Pancreas (tissue), 10 donors: ENCODE measurements at places on chromosomes 1 and 21.

GRCh38 chr1:247115141-247115510 lies 11.0 kb upstream of the ZNF669 start:
- H3K27ac ChIP-seq: no peak overlapping the region
- DNase-seq: no peak
- no peaks in the 10 kb centered on the region for H3K36me3 ChIP-seq
- no peaks in the 10 kb centered on the region for H3K4me1 ChIP-seq
- H3K4me3 ChIP-seq: no peak overlapping the region
- H3K27me3 ChIP-seq: no peaks in the 10 kb centered on the region

DNA sequence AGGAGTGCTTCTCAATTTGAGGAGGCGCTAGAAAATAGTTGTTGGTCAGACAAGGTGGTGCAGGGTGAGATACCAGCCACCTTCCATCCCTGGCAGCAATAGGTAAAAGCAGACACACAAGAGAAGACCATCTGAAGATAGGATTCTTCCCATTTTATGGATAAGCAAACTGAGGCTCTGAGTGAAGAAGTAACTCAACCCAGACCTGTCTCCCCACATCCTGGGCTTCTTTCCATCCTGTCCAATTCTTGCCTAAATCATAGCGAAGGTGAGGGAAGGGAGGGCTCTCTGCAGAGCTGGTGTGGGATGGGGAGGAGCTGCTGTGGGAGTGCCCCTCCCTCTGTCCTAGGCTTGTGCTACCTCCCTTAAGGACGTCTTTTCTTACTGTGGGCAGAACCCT lies 11.3 kb upstream of the KDF1 start:
- no peak overlapping the region for H3K27ac ChIP-seq
- no peaks in the 10 kb centered on the region for H3K36me3 ChIP-seq
- no peak overlapping the region for H3K4me3 ChIP-seq
- no peaks in the 10 kb centered on the region for H3K27me3 ChIP-seq

DNA sequence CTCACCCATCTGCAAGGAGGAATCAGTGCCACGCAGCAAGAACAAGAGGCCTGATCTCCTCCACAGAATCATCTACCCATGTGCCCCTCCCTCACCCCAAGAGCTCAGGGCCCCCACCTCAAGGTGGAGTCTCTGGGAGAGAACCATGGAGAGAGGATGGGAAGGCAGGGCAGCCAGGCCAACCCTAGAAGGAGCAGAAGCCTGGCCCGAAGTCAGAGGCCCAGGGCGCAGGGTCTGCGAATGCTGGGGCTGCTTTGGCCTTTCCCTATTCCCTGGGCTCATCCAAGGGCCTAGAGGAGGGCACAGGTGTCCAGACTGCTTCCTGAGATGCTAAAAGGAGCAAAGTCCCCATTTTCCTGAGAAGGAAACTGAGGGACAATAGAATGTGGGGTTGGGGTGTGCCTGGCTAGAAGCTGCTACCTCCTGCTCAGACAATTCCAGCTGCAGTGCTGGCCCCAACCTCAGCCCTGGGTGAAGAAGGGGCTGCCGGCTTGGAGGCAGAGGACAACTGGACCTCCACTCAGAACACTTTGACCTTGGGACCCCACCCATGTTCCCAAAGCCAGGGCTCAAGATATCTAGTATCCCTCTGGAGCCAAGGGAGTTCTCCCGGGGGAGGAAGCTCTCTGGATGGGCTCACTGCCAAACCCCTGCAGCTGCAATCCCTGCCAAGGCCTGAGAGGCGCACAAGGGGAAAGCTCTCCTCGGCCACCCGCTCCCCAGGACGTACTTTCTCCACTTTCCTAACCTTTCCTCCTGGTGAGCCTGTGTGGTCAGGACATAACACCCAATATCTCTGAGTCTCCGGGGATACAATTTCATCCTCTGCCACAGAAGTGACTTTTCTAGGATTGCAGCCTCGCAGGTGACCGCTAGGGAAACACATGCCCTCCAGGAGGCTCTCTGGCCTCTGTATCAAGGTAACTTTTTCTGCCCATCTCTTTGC lies 16.6 kb upstream of the LEMD1 start:
- DNase-seq: peak; percentile 88
- no peaks in the 10 kb centered on the region for H3K36me3 ChIP-seq
- H3K27me3 ChIP-seq: no peaks in the 10 kb centered on the region
- no peak overlapping the region for H3K4me3 ChIP-seq

DNA sequence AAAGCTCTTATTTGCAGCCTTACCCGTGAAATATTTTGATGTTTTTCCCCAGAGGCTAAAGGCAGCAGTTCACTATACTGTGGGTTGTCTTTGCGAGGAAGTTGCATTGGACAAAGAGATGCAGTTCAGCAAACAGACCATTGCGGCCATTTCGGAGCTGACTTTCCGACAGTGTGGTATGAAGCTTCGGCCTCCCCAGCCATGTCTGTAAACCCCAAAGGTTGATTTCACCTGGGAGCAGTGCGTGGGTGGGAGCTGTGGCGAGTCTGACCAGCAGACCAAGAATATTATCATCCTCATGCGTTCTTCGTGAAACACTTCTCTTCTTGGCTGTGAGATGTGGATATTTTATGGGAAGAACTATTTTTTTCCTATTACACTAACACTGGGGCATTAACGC lies 3.6 kb downstream of the CENPS start:
- no peak overlapping the region for H3K4me3 ChIP-seq
- H3K27me3 ChIP-seq: no peaks in the 10 kb centered on the region
- no peaks in the 10 kb centered on the region for H3K4me1 ChIP-seq
- no peaks in the 10 kb centered on the region for H3K36me3 ChIP-seq

GRCh38 chr1:50720457-50721053 lies 239.5 kb downstream of the FAF1 start:
- no peaks in the 10 kb centered on the region for H3K36me3 ChIP-seq
- no peak overlapping the region for H3K27ac ChIP-seq
- no peaks in the 10 kb centered on the region for H3K27me3 ChIP-seq

DNA sequence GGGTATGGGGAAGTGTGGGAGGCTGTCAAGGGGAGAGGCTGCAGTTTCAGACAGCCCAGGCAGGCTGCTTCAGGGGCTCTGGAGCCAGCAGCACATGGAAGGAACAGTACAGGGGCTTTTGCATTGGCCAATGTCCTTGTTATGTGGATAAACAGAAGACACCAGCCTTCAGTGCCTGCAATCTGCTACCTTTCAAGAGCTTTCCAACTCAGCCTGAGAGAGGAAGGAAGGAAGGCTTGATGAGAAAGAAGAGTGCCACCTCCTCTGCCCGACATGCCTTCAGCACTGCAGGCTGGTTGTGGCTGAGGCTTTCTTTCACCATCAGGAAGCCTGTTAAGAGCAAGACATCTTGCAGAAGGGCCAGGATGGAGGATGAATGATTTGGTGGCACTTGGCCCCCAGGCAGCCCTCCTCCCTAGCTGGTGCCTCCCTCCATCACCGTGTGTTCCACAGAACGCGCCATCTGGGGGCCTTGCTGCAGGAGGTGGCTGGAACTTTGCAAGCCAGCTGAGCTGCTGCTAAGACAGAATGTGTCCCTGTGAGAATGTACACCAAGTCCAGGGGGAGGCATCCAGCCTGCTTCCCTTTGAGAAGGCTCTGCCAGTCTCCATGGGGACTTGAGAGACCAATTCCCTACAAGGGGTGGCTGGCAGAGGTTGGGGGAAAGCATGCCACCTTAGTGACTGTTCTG lies 372.4 kb upstream of the PROX1 start:
- no peaks in the 10 kb centered on the region for H3K4me1 ChIP-seq
- H3K4me3 ChIP-seq: no peak overlapping the region
- no peak for DNase-seq
- H3K36me3 ChIP-seq: no peaks in the 10 kb centered on the region
- no peak overlapping the region for H3K27ac ChIP-seq
- no peaks in the 10 kb centered on the region for H3K27me3 ChIP-seq

DNA sequence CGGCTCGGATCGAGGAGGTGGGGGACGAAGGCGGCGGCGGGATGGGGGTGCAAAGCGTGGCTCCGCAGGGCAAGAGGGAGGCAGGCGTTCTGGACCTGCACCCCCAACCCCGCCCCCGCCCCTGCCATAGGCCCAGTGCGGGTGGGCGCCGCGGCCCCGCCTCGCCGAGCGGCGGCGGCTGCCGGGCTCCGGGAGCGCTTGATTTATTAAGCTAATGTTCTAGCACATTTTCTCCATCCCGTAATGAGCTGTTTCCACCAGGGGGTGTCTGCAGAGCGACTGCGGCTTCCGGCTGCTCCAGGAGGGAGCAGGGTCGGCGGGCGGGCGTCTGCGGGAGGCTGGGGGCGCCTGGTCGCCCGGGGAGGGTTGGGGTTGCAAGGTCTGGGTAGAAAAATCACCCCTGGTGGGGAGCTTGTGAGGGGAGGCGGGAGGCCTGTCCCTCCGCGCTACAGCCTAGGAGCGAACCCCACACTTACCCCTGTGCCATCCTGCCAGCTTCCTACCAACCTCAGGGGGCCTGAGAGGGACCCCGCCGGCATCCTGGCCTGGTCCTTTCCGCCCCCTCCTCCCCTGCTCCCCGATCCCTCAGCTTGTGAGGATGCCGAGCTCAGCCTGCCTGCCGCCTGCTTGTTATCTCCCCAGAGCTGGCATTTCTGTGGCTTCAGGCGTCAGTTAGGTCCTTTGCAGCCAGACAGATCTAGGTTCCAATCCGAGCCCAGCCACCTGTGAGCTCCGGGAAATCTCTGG lies 48.5 kb upstream of the ACOT11 start:
- no peaks in the 10 kb centered on the region for H3K27me3 ChIP-seq
- no peak overlapping the region for H3K27ac ChIP-seq
- DNase-seq: no peak
- H3K4me3 ChIP-seq: peak overlapping the region; percentile 53

DNA sequence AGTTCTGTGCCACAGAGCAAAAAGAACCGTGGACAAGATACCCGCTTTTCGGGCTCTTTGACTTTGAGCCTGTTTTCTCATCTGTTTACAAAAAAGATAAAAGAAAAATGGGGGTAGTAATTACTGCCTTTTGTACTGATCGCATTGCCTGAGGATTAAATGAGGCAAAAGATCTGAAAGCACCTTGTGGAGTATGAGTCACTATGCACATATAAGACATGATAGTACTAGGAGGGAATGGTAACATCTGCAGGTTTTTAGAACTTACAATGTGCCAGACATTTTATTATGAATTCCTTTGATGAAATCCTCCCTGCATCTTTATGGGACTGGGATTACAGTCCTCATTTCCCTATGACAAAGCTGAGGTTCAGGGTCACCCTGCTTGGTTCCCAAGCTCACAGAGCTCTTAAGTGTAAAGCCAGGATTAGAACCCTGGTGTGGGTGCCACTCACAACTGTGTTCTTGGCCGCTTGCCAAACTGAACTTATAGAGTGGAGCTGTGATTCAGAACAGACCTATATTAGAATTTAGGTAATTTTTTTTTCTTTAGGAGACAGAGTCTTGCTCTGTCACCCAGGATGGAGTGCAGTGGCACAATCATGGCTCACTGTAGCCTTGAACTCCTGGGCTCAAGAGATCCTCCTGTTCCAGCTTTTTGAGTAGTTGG lies 1.8 kb downstream of the DISC1 start:
- no peak for DNase-seq
- H3K36me3 ChIP-seq: no peaks in the 10 kb centered on the region
- H3K4me3 ChIP-seq: peak overlapping the region; percentile 95
- no peaks in the 10 kb centered on the region for H3K4me1 ChIP-seq
- H3K27ac ChIP-seq: no peak overlapping the region

- H3K27me3 ChIP-seq: no peaks in the 10 kb centered on the region
- DNase-seq: no peak
- H3K4me3 ChIP-seq: no peak overlapping the region
- no peak overlapping the region for H3K27ac ChIP-seq
- no peaks in the 10 kb centered on the region for H3K36me3 ChIP-seq
These were observed 18.0 kb downstream of the PGM1 start for GRCh38 chr1:63611231-63611630.

GRCh38 chr1:56199061-56199460 lies 380.3 kb downstream of the PLPP3 start:
- no peak overlapping the region for H3K27ac ChIP-seq
- H3K4me1 ChIP-seq: no peaks in the 10 kb centered on the region
- H3K36me3 ChIP-seq: no peaks in the 10 kb centered on the region
- H3K4me3 ChIP-seq: no peak overlapping the region
- DNase-seq: no peak
- no peaks in the 10 kb centered on the region for H3K27me3 ChIP-seq

- no peak overlapping the region for H3K4me3 ChIP-seq
- H3K27me3 ChIP-seq: no peaks in the 10 kb centered on the region
- DNase-seq: no peak
- no peak overlapping the region for H3K27ac ChIP-seq
These were observed 74.6 kb downstream of the SCCPDH start for GRCh38 chr1:246798606-246799496.

GRCh38 chr1:9128520-9129265 lies at the start of gene GPR157:
Gene GPR157 (minus strand): TSS chr1:9129102. CDS start chr1:9129027, 75 bp downstream.
- H3K27ac ChIP-seq: peak within 1 kb of the TSS; percentile 45
- peak within 1 kb of the TSS; percentile 66 for H3K4me3 ChIP-seq
- H3K36me3 ChIP-seq: no peaks in the 10 kb centered on the region
- peak; percentile 91 for DNase-seq
- peaks cover 18% of the 10 kb centered on the region for H3K4me1 ChIP-seq

- no peaks in the 10 kb centered on the region for H3K36me3 ChIP-seq
- DNase-seq: no peak
- no peaks in the 10 kb centered on the region for H3K4me1 ChIP-seq
These were observed 7.7 kb downstream of the POU3F1 start for GRCh38 chr1:38038861-38039260.

DNA sequence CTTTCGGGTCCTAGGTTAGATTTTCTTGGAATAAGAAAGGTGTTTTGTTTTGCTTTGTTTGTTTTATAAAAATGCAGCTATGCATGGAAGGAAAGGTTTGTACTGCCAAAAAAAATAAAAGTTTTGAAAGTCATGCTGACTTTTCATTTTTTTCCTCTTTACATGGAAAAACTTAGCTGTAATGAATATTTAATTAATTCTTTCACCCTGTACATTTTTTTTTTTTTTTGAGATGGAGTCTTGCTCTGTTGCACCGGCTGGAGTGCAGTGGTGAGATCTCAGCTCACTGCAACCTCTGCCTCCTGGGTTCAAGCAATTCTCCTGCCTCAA lies 48.7 kb downstream of the NENF start:
- H3K36me3 ChIP-seq: no peaks in the 10 kb centered on the region
- H3K27ac ChIP-seq: no peak overlapping the region
- H3K4me3 ChIP-seq: no peak overlapping the region
- no peaks in the 10 kb centered on the region for H3K4me1 ChIP-seq
- no peak for DNase-seq
- H3K27me3 ChIP-seq: no peaks in the 10 kb centered on the region

- H3K4me3 ChIP-seq: no peak overlapping the region
- no peaks in the 10 kb centered on the region for H3K27me3 ChIP-seq
- H3K4me1 ChIP-seq: peaks cover 38% of the 10 kb centered on the region
- H3K27ac ChIP-seq: peak overlapping the region; percentile 81
These were observed 10.6 kb downstream of the TXNIP start for GRCh38 chr1:145985502-145986439.

DNA sequence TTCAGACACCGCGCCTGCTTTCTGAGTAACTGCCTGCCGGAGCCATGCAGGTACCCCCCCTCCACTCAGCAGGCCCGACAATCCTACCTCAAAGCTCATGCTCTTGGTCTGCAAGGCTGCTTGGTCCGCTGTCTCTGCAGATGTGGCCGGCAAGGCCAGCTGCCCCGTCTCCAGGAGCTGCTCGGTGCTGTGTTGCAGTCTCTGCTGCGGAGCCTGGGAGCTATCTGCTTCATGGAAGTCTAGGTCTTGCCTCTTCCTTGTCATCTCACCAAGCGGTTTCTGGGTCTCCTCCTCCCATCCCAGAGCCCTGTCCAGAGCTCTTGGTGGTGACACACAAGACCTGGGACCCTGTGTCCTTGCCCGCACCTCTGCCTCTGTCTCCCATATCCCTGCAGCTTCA lies 24.0 kb upstream of the GNPAT start:
- no peaks in the 10 kb centered on the region for H3K4me1 ChIP-seq
- H3K27me3 ChIP-seq: no peaks in the 10 kb centered on the region
- DNase-seq: no peak
- no peak overlapping the region for H3K27ac ChIP-seq
- no peaks in the 10 kb centered on the region for H3K36me3 ChIP-seq
- no peak overlapping the region for H3K4me3 ChIP-seq

GRCh38 chr1:19165501-19165900 lies 44.6 kb downstream of the UBR4 start:
- peaks cover 94% of the 10 kb centered on the region for H3K36me3 ChIP-seq
- no peak overlapping the region for H3K4me3 ChIP-seq
- no peaks in the 10 kb centered on the region for H3K27me3 ChIP-seq
- H3K4me1 ChIP-seq: no peaks in the 10 kb centered on the region
